ENCODE measurements at places on chromosomes 12 and 14. TPM values are rescaled to one million over a fixed set of nuclear protein-coding genes. Genes with fewer than 3 reads are reported as not detected.

DNA sequence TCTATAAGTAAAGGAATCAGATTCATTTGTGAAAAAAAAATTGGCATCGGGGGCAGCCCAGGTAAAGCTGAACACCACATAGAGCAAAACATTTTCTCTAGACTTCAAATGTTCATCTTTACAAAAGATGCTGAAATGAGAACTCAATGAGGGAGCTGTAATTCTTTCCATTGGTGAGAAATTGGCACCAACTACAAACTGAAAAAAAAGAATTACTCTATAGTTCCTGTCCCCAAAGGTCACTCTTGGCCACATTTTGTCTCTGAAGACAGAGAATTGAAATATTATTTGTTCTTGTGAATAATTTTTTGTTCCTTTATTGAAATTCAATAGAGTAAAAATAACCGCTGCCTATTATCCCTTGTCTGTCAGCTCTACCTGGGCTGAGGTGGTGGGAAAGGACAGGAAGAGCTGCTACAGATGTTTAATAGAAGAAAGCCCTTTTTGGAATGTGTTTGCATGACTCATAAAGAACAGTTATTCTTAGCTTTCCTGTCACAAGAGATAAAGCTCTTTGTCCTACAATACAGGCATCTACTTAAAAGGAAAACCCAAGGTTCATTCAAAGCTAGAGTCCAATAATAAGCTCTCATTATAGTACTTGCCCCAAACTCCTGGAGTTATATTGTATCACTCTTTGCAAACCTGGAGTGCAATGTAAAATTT lies 380.1 kb upstream of the KITLG start:
- no peak for DNase-seq

GRCh38 chr12:1592444-1593173 lies 1.8 kb downstream of the FBXL14 start:
- DNase-seq: no peak

DNA sequence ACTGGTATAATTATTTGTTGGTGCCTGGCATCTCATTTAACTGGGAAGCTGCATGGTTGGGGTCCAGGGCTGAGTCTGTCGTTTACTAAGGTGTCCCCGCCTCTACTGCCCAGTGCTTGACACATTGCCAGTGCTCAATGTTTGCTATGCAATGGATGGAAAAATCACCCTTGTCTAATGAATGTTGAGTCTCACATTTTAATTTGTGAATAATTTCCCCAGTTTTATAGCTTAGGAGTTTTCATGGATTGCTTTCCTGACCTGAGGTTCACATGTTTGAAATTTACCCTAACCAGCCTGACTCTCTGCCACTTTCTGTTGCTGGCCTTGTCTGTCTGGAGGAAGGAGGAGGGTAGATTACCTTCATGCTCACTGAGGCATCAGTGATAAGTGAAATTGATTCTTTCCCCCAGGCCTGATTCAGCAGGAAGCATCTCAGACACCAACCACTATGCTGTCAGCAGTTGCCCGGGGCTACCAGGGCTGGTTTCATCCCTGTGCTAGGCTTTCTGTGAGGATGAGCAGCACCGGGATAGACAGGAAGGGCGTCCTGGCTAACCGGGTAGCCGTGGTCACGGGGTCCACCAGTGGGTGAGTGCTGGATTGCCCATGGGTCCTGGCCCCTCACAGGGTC lies 2.4 kb downstream of the DHRS2 start:
- no peak for DNase-seq

DNA sequence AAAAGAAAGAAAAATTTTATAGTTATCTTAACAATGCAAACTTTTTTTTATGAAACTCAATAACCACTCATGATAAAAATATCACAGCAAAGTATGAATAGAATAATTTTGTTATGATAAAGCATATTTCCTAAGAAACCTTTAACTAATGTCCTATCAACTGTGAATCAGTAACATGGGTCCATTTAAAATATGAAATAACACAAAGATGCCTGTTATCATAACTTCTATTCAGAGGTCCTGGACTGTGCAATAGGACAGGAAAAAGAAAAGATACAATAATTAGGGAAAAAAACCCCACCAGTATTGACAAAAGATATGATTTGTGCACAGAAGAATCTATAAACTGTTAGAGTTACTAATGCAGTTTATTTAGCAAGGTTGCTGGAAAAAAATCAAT lies 245.4 kb downstream of the FOXN3 start:
- DNase-seq: no peak

GRCh38 chr12:95763809-95764253 lies 26.7 kb downstream of the NTN4 start:
- no peak for DNase-seq

- DNase-seq: no peak
These were observed 26.8 kb downstream of the CCNK start for GRCh38 chr14:99507860-99508640.

GRCh38 chr12:131774576-131775391 lies 53.4 kb upstream of the MMP17 start:
- no peak for DNase-seq

The STYK1 gene
- polyA plus RNA-seq: 1.0 TPM

The GPR162 gene
- 26.1 TPM for polyA plus RNA-seq

The PLEKHH1 gene
- 6.7 TPM for polyA plus RNA-seq
